ENCODE measurements at places on chromosomes 1 and 21.

GRCh38 chr1:208497866-208498541 is 253.8 kb upstream of the PLXNA2 start:
- DNase-seq, result no peak

GRCh38 chr1:165424454-165425216 is 20.3 kb downstream of the RXRG start:
- DNase-seq, result no peak

DNA sequence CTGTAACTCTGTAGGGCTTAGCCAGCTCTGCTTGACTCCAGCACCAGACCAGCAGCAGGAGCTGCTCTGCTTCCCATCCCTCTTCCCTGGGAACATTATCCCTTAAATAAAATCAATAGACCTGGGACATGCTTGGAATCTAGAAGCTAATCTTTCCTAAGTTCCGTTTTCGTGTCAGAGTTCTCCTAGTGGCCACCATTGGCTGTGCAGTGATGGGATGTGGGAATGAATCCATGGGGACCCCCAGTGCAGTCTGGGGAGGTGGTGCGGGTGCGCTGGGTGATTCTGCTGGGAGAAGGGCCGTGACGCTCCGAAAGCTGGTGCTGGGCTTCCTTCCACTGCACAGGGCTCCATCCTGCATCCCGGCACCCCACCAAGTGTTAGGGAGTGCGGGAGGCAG is 202.7 kb downstream of the CAMTA1 start:
- no peak for DNase-seq

DNA sequence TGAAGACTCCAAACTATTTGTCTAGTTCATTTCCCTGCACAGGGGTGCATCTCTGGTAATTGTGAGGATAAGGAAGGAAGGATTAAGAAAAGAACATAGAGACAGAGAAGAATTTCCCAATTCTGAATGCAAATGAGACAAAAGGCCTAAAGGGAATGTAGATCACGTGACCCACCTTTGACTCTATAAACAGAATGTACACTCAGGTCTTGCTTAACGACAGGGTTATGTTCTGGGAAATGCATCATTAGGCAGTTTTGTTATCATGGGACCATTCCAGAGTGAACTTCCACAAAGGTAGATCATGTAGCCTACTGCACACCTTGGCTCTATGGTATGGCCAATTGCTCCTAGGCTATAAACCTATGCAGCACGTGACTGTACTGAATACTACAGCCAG is 252.3 kb upstream of the ZP4 start:
- no peak for DNase-seq

- no peak for DNase-seq
These were observed 151.6 kb downstream of the SDCCAG8 start for GRCh38 chr1:243407284-243408018.

- DNase-seq, result no peak
These were observed 38.5 kb upstream of the PDE9A start for GRCh38 chr21:42614811-42615351.

DNA sequence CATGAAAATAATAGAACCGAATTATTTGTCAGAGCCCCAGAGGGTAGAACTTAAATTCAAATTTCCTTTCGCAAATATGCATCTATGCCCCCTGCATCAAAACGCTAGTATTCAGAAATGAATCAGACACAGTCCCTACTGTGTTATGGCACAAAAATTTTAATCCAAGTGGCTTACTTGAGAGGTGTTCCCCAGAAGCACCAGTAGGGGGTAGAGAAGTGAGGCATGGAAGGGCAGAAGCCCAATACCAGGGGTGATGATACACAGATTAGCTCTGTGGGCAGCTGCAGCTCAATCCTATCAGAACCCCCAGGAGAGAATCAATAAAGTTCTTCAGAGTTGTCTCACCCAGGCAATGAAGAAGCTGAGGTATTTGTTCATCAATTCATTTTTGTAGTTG is 342.2 kb downstream of the OMA1 start:
- DNase-seq, result no peak

DNA sequence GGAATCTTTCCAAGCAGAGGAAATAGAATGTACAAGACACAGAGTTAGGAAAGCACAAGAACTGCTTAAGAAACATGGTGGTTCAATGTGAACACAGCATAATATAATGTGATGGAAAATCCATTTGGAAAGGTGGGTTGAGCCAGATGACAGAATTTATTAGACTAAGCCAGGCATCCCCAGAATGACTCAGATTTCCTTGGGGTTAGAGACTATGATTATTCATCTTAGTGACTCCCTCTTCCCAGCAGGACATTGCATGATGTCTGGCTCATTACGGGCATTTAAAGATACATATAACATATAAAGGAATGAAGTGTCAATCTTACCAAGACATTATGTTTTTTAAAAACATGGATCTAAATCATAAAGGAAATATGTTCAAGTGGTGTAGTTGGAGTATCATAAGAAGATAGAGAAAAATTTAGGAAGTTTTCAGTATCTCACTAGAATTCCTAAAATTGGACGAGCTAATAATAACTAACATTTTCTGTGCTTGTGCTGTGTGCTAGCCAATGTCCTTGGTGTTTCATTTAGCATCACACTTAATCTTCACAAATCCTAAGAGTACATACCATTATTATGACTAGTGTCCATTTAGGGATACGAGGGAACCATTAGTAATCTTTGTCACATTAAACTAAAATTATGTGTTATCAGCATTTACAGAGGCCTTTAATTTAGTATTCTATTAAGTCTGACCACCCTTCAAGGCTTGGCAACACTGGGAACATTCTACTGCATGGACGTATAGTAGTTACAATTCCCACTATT is 41.0 kb upstream of the ST6GALNAC5 start:
- no peak for DNase-seq

DNA sequence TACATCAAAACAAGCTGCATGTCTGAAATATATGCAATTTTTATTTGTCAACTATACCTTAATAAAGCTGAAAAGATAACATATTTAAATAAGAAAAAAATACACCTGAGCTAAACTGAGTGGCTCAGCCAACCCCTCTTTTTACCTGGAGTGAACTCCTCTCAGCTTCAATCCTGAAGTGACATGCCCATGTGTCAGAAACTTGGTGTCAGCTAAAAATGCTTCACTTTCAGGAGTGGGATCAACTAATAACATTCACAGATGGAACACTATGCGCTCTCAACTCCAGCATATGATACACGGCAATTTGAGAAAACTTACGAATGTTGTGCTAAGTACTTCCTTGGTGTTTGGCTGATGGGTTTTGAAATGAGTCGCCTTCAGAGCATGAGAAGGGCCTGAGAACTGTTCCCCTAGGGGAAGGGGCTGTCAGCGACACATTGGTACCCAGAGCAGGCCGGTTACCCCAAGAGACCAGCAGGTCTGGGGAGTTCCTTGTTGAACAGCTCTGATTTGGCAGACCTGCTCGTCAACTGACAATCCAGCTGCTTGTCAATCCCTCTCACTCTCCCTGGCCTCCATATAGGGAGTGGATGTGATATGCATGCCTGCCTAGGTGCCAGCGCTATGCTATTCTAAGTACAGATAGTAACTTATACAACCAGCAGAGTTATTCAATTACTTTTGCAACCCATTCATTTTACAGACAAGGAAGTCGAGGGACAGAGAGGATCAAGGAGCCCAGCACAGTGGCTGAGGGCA is 267.7 kb downstream of the PCP4 start:
- DNase-seq, result no peak

DNA sequence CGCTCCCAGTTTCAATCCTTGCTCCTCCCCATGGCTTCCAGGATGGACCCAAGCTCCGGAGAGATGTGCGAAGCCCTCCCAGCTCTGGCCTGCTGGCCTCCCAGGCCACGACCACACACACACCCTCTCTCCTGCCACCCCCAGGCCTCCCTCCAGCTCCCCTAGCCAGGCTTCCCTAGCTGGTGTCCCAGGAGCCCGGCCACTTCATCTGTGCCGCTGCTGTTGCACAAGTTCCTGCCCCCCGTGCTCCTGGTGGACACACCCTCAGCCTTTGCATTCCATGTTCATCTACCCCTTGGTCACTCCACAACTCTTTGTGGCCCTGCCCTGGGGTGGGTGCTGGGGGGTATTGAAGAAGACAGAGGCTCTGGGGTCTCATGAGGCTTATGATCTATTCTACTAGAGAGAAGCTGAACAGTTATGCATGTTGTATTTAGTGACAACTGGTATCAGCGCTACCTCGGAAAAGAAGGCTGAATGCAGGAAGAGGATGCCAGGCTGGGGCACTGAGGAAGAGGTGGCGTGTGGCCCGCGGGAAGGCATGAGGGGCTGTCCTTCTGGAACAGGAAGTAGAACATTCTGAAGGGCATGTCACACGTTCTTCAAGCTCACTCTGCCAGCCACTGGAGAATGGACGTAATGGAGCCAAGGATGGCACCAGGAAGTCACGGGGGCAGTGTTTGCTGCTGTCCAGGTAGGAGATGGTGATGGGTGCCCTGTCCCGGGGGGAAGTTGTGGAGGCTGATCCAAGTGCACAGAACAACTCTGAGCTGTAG is 172.4 kb downstream of the PSMG1 start:
- DNase-seq, result no peak

DNA sequence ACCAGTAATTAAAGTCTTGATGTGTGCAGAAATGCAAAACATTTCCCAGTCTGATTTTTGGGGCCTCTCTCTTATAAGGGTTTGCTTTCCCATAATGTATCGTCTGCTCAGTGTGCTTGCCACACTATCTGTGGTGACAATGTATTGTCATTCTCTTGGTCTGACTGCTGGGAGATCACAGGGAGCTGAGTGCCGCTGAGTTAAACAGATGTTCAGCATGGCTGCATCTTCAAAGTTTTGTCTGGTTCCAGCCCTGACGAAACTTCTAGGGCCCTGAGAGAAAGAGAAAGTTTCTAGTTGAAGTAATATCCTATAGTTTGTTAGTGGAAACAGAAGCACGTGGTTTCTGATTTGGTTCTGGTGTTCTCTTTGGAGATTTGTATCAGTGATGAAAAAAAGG is 42.6 kb downstream of the DNM3 start:
- no peak for DNase-seq

- no peak for DNase-seq
These were observed 25.0 kb downstream of the LAMB3 start for GRCh38 chr1:209627027-209627731.

DNA sequence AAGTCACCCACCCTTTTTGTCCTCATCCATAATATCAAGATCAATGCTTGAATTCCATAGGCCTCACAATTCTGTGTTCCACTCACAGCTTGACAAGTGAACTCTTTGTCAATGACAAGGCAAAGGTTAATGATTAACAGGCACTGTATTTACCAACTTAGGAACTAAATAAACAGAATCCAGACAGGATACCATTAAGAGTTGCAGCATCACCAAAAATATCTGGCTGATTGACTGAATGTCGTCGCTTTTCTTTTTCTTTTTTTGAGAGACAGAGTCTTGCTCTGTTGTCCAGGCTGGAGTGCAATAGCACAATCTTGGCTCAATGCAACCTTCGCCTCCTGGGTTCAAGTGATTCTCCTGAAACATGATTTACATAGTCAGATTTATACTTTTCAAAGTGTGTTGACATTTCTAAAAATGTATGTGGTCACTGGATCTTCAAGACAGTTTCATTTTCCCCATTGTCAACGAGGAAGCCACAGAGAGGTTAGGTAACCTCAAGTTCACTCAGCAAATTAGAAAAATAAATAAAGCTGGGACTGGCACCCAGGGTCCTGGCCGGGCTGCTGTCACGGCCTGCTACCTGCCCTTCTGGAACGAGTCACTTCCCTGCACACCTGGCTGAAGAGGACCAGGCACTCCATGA is 81.0 kb downstream of the PDE9A start:
- no peak for DNase-seq

DNA sequence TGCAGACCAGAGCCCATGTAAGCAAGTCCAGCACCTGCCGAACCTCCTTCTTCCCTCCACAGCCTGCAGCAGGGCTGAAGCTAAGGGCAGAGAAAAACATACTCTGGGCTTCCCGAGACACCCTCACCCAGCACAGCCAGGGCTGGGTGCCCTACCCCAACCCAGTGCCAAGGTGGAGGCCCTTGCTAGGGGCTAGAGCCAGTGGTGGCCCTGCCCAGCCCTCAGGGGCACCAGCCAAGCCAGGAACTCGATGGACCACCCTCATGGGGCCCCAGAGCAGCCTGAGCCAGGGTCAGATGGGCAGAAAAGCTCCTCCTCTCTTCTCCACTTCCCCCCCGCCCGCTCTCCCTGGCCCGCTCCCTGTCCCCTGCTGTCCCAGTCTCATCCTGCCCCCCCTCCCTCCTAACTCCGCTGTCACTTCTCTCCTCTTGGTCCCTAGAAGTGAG is 15.9 kb downstream of the TNFRSF25 start:
- no peak for DNase-seq

DNA sequence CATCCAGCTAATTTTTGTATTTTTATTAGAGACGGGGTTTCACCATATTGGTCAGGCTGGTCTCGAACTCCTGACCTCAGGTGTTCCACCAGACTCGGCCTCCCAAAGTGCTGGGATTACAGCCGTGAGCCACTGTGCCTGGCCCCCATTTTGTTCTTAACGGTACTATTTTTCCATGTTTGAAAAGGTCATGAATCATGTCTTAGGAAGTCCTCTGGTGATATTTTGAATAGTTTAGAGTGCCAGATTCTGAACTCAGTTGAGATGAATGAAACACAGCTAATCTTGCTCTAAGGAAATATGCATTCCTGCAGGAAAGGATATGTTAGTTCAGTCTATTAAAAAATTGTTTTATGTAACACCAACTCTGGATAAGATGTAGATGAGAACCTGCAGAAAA is 62.6 kb upstream of the ATP2B4 start:
- no peak for DNase-seq

DNA sequence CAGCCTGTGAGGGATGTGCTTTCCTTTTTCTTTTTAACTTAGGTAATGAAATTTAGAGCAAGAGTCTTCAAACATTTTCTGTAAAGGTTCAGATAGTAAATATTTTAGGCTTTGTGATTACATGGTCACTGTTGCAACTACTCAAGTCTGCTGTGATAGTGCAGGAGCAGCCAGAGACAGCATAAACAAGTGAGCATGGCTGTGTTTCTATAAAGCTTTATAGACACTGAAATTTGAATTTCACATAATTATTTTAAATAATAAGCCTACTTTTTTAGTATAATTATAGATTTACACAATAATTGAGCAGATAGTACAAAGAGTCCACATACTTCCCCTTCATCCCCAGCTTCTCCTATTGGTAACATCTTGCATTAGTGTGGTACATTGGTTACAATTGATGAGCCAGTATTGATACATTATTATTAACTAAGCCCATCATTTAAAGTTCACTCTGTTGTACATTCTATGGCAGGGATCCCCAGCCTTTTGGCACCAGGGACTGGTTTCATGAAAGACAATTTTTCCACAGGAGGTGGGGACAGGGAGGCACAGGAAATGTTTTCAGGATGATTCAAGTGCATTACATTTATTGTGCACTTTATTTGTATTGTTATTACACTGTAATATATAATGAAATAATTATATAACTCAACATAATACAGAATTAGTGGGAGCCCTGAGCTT is 3.0 kb downstream of the ATF6 start:
- no peak for DNase-seq

GRCh38 chr1:48870596-48870995 is 93.9 kb upstream of the BEND5 start:
- DNase-seq, result no peak

DNA sequence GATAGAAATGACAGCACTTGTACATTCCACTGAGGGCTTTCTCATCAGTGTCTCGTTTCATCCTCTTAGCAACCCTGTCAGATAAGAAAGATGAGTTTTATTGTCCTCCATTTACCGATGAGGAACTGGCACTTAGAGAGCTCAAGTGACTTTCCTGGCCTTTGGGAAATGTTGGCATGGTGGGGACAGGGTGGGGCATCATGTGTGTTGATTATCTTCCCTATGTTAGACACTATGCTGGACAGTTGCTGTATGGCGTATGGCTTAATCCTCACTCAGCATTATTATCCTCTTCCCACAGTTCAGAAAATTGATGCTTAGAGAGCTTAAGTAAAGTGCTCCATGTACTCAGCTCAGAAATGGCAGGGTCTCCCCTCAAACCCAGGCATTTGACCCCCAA is 163.2 kb downstream of the CAMTA1 start:
- DNase-seq, result no peak
